Sigmoid colon (tissue), 7 donors: ENCODE measurements at places on chromosomes 4 and X. TPM values are rescaled to one million over a fixed set of nuclear protein-coding genes. Genes with fewer than 3 reads are reported as not detected.

The SLC9B1 gene
- total RNA-seq = not detected

- no peaks in the 10 kb centered on the region for H3K4me1 ChIP-seq
- H3K4me3 ChIP-seq = no peak overlapping the region
- no peak overlapping the region for H3K27ac ChIP-seq
- no peak for DNase-seq
- H3K27me3 ChIP-seq = no peaks in the 10 kb centered on the region
These were observed 181.2 kb downstream of the RAPGEF2 start for GRCh38 chr4:159284113-159284512.

DNA sequence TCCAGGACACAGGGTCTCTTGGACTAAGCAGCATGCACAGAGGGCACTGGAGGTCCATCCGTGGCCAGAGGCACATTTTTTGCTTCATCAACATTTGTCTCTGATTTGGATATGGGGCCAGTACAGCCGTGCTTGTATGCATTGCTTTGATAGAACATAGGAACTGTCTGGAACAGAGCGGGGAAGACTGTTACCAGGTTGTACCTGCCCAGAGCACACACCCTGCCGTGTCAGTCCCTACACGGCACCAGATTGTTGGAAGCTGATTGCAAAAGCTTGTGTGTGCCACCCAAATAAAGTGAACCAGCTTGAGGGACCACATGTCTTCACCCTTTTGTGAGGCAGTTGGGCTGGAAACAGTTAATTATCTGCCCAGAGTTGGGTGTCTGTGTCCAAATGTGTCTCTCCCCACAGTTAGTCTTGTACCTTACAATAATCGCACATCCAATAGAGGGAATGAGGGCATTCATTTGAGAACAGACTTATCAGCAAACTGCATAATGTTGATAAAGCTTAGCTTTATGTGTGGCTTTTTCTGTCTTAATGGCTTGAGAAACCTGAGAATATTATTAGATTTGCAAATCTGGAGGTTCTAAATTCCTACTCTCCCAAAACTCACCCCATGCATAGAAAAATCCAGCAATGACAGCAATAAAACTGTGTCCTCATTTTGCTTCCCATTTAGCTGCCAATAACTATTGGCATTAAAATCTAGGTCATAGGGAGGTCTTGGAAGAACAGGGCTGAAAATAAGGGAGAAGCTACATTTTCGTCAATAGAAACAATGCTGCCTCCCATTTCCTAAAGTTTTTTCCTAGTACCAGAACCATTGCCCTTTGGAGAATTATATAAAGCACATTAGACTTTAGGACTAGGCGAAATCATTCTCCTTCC lies 21.2 kb downstream of the KLF3 start:
- H3K27ac ChIP-seq = peak overlapping the region; percentile 17
- H3K4me3 ChIP-seq = no peak overlapping the region
- H3K4me1 ChIP-seq = peaks cover 91% of the 10 kb centered on the region
- peaks cover 15% of the 10 kb centered on the region for H3K36me3 ChIP-seq
- no peaks in the 10 kb centered on the region for H3K27me3 ChIP-seq
- no peak for DNase-seq

DNA sequence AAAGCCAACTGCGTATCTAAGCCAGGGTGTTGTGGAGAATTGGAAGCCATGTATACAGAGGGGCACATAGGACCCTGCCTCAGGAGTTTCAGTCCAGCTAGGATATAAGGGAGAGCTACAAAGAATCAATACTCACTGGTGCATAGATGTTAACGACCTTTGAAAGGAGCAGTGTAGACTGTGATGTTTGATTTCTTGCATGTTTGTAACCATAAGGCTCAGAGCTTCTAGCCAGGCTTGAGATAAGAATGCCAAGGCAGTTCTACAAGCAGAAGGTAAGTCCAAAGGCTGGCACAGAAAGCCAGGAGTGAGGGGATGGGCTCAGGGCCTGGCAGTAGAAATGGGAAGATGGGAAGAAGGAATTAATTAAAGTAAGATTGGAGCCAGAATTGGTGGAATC lies 75.7 kb downstream of the CC2D2A start:
- H3K36me3 ChIP-seq = peaks cover 6% of the 10 kb centered on the region
- H3K27me3 ChIP-seq = no peaks in the 10 kb centered on the region
- H3K4me3 ChIP-seq = no peak overlapping the region
- H3K27ac ChIP-seq = no peak overlapping the region
- no peaks in the 10 kb centered on the region for H3K4me1 ChIP-seq

The HTRA3 gene
- 49.6 TPM for total RNA-seq

- no peaks in the 10 kb centered on the region for H3K36me3 ChIP-seq
- no peaks in the 10 kb centered on the region for H3K4me1 ChIP-seq
- no peak overlapping the region for H3K4me3 ChIP-seq
These were observed 123.8 kb upstream of the CXCL13 start for GRCh38 chr4:77481856-77482255.

- H3K4me3 ChIP-seq = no peak overlapping the region
- no peak for DNase-seq
- no peaks in the 10 kb centered on the region for H3K27me3 ChIP-seq
- H3K36me3 ChIP-seq = no peaks in the 10 kb centered on the region
- H3K27ac ChIP-seq = no peak overlapping the region
These were observed 115.9 kb downstream of the GLRA3 start for GRCh38 chr4:174713181-174713580.

DNA sequence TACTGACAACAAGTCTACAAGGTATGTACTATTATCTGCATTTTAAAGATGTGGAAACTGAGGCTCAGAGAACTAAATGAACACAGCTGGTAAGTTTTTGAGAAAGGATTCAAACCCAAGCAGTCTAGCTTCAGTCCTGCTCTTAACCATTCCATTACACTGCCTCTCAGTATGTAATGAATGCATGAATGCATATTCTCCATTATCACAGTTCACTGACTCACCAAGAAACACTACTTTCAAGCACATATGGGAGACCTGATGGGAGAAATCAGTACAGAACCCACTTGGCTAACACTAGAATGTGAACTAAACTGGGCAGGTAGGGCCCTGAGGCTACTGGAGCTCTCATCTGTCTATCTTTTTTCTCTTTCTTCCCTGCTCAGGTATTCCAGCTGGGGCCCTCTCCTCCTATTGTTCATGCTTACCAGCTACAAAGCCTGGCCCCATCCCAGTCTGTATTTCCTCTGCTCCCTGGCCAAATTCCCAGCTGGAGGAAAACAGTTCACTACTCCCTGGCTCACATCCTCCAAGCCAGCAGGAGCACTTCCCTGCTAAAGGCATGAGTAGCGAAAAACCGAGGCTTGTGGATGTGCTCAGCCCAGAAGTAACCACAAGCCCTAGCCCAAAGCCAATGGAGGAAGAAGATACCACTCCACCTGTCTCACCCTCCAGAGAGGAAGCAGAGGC lies 178.2 kb upstream of the ARHGEF9 start:
- no peaks in the 10 kb centered on the region for H3K27me3 ChIP-seq
- H3K4me1 ChIP-seq = no peaks in the 10 kb centered on the region
- no peak for DNase-seq
- no peak overlapping the region for H3K27ac ChIP-seq

DNA sequence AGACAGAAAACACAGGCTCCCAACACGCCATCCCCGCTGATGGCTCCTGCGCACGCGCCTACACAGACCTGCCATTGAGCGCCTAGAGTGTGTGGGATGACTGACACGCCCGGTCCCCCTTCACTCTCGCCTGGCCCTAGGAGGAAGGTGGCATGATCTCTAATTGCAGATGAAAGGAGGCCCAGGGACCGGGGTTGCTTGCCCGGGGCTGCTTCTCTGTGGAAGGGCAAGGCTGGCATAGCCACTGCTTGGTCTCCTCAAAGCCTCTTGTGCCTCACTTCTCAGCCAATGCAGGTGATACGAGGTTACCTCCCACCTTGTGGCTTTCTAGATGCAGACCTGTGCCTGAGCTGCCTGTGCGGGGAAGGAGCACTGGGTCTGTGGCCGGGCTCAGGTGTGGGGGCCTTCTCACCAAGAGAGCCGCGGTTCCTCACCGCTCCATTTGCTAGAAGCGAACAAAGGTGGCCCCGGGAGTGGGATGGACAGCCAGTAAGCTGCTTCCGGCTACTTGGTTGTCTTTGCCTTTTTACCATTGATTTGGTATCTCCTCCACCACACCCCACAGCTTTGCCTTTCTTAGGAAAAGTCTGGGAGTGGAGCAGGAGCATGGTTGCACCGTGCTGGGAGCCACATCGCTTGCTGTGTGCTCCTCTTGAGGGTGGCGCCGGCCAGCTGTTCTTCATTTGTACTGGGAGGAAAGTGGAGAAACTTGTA lies 47.0 kb downstream of the TBC1D14 start:
- H3K36me3 ChIP-seq = no peaks in the 10 kb centered on the region
- no peaks in the 10 kb centered on the region for H3K27me3 ChIP-seq
- peaks cover 7% of the 10 kb centered on the region for H3K4me1 ChIP-seq
- no peak for DNase-seq
- no peak overlapping the region for H3K27ac ChIP-seq

The SNX12 gene
- total RNA-seq = 27.6 TPM
